ENCODE measurements at places on chromosomes 11 and 22. TPM values are rescaled to one million over a fixed set of nuclear protein-coding genes. Genes with fewer than 3 reads are reported as not detected.

The DUSP8 gene
- under 0.01 TPM for total RNA-seq

The C11orf52 gene
- 1.2 TPM for total RNA-seq

The BIRC3 gene
- 1.8 TPM for total RNA-seq

The JAML gene
- total RNA-seq = not detected

The SLC7A4 gene
- total RNA-seq = under 0.01 TPM

DNA sequence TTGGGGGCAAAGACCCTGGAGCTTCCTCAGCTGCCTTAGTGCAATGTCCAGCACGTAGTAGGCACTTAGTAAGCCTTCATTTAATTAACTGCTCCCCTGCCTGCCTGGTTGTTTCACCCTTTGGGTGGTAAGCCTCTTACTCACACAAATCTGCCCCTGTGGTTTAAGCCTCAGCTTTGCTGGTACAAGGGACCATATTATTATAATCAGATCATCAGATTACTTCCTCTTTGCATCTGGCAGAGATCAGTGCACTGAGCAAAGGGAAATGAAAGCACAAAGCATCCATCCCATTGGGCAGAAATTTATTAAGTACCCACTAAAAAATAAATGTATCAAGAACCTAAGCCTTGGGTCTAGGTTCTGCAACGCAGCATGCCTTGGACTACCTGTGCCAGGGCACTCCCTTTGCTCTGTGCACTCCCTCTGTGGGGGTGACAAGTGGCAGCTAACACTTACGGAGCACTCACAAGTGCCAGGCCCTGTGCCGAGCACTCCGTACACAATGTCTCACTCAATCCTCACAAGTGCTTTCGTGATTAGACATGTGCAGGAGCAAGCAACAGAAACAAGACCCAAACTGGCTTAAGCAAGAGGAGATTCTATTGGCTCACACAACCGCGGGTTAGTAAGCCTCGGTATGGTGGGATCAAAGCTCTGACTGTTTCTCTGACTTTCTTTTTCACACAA, 34.9 kb upstream of the DAGLA start:
- peak; percentile 86 for DNase-seq

DNA sequence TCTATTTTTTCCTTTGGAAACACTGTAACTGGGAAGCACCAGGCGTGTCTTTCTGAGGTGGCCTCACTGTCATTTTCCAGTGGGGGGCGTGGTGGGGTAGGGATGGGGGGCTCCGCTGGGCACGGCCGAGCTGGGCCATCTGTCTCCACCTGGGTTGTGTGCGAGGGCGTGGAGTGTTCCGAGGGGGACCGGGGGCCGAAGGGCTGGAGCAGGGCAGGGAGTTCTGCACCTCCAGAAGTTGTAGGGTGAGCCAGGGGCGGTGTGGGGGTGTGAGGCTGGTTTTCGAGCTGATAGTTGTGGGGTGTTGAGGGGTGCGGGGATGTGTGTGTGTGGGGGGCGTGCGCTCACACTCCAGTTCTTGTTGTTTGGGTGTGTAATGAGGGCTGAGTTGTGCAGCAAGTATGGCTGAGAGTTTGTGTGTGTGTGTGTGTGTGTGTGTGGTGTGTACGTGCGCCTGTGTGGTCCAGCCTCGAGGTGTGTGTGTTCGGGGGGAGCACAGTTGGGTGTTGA, 10.8 kb downstream of the YPEL4 start:
- no peak for DNase-seq

- no peak for DNase-seq
Observed at GRCh38 chr11:28962502-28962901, 854.3 kb downstream of the METTL15 start.

DNA sequence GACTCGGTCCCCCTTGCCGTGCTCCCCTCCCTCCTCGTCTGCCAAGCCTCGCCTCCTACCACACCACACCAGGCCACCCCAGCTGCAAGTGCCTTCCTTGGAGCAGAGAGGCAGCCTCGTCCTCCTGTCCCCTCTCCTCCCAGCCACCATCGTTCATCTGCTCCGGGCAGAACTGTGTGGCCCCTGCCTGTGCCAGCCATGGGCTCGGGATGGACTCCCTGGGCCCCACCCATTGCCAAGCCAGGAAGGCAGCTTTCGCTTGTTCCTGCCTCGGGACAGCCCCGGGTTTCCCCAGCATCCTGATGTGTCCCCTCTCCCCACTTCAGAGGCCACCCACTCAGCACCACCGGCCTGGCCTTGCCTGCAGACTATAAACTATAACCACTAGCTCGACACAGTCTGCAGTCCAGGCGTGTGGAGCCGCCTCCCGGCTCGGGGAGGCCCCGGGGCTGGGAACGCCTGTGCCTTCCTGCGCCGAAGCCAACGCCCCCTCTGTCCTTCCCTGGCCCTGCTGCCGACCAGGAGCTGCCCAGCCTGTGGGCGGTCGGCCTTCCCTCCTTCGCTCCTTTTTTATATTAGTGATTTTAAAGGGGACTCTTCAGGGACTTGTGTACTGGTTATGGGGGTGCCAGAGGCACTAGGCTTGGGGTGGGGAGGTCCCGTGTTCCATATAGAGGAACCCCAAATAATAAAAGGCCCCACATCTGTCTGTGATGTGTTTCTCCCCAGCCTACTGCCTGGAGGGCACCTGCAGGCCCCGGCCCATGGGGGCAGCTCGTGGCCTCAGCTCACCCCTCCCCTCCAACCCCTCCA, 29.8 kb downstream of the CAPN1 start:
- peak; percentile 68 for DNase-seq

DNA sequence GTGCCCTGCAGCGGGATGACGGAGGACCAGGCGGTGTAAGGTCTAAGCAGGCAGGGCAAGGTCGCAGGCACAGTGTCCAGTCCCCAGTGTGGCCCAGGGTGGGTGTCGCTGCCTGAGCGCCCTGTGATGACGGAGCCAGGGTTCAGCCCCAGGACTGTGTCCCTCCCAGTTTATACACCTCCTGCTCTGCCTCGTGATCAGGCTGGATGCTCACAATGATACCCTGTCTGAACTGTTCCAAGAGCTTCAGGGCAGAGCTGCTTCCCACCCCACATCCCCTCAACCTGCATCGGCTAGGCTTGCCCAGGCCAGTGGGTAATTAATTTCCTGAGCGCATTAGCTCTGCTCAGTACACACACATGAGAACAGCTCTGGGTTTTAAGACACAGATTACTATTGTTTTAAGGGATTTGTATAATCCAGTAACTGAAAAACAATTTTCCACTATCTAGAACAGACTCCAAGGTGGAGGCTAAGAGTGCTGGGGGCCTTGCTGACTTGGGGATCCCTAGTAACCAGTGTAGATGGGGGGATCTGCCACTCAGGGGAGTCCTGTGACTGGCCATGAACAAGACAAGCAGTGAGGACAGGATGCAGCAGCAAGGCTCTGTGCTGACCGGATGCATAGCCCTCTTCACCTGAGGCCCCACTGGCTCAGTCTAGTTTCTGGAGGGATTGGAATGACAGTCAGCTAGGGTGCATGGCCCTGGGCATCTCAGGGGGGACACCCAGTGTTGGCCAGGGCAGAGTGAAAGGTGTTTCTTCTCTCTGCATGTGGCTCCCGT, 34.1 kb downstream of the GNAZ start:
- no peak for DNase-seq

- DNase-seq = peak; percentile 67
Observed at GRCh38 chr22:38338772-38339379, 21.6 kb upstream of the CSNK1E start.

DNA sequence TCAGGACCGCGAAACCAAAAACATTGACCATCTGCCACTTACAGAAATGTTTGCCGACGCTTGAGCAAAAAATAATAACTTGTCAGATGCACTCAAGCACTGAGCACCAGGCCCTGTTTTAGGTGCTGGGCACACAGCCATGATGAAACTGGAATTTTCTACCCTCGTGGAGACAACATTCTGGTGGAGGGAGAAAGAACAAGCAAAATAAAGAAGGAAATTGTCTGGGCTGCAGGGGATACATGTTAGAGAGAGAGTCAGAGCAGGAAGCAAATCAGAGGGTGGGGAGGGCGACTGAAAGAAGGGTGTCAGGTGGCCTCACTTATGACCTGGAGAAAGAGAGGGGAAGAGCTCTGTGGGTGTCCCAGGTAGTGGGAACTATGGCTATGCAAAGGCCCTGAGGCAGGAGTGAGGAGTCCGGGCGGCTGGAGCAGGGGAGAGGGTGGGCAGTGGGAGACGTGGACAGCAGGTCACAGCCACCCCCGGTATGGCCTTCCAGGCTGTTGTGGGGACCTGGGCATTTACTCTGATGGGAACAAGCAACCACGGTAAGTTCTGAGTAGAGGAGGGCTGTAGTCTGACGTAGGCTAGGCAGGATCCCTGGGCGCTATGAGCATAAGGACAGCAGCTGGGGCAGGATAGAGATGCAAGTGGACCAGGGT, 78.8 kb downstream of the MYEOV start:
- DNase-seq = no peak

- peak; percentile 21 for DNase-seq
Observed at GRCh38 chr22:42918500-42918899, 61.4 kb upstream of the ARFGAP3 start.

DNA sequence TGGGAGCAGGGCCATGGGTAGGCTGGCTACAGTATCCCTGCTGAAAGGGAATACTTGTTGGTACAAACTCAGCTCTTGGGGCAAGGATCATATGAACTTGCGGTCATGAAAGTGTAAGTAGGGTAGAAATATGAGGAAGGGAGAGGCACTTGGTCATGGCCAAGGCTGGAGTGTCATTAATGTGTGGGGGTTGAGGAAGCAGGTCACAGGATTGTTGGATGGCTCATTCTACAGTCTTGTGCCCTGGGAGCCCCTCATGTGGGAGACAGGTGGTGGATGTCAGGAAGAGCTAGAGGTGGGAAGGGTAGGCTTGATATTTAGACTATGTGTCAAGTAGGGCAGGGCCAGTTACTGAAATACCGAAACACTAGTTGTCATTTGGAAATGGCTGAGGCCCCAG, 95.5 kb downstream of the RRM1 start:
- no peak for DNase-seq

DNA sequence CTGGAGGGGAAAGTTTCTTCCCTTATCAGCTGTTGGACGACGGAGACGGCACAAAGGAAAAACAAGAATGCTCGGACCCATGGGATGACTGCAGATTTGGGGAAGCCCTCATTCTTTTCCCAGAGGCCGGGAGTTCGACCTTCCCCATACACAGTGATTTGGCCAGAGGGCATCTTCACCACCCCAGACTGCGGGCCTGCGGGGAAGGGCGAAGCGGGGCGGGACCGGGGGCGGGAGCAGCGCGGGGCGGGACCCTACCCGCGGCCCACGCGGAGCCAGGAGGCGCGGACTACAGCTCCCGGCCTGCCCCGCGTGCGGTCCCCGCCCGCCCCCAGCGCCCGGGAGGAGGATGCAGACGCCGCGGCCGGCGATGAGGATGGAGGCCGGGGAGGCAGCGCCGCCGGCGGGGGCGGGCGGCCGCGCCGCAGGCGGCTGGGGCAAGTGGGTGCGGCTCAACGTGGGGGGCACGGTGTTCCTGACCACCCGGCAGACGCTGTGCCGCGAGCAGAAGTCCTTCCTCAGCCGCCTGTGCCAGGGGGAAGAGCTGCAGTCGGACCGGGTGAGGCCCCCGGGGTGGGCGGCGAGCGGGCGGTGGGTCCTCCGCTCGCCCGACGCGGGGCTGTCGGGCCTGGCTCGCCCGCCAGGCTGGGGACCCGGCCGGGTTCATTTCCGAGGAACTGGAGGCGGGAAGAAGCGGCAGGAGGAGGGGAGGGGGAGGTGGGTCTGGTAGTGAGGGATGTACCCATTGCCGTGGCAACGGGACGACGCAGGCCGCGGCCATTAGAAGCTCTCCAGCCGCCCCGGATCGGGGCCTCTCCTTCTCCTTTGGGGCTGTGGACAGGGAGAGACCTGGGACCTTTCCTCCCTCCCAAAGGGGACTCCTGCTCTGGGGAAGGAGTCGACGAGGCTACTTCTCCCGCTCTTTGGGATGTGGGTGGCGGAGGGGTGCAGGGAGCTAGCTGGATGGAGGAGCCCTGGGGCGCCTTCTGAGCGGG, at the start of gene KCTD17:
Gene KCTD17 (plus strand): TSS at position 352 of the 995 bp plus-strand sequence. CDS start 19 bp downstream, at position 371.
- DNase-seq = peak; percentile 100

DNA sequence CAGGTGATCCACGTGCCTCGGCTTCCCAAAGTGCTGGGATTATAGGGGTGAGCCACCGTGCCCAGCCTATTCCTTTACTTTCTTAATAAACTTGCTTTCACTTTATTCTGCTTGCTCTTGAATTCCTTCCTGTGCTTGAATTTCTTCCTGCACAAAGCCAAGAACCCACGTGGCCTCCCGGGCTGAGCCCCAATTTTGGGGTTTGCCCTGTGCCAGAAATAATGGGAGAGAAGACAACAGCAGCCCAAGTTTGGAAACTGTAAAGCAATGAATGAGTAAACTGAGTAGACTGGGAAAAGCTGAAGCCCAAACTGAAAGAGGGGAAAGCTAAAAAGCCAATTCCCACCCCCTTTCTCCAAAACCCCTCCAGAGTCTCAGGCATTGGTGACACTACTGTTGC, 136.4 kb downstream of the NECTIN1 start:
- DNase-seq = no peak

DNA sequence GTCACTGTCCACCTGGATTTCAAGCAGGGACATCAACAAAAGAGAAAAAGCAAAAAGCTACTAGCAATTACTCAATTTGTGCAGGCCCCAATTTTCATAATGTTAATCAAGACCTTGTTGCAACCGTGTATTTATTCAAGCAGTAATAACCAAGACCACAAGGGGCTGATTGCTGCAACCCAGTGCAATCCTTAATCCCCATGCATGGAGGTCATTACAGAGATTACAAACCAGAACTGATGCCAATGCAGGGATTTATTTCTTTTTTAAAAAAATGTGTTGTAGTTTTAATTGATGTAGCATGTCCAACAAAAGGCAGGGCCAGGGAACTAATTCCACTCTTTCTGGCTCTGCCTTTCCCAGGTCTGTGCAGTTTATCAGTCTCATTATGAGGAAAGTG, 18.4 kb downstream of the TECTA start:
- no peak for DNase-seq

GRCh38 chr11:129723761-129724162, 91.9 kb upstream of the TMEM45B start:
- no peak for DNase-seq

DNA sequence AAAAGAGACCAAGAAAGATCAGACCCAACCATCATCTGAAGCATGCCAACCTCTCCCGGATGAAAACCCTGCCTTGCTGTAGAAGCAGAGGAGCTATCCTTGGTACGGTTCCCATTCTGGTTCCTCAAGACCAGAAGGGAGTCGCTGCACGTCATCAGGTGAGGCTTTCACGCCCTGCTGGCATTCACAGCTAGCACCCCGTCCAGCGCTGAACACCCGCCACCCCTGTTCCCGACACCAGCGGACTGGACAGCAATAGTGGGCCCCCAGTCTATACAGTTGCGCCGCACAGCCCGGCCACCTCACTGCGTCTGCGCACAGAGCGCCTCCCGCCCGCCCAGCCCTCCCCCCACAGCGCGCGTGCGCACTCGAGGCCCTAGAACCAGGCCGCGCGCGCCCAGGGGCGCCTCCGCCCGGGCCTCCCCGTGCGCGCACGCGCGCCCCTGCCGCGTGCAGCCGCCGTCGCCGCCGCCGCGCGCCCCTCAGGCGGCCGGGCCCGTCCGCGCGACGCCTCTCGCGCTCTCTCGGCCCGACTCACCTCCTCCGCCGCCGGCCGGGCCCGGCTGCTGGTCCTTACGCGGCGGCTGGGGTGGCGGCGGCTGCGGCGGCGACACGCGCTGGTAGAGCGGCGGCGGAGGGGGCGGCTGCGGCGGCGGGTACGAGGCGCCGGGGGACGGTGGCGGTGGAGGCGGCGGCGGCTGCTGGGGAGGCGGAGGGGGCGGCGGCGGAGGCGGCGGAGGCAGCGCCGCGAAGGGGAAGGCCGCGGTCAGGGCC, 706 bp downstream of the SF1 start:
- DNase-seq = peak; percentile 99

Measured in osteoblast (primary cell).